ENCODE measurements at places on chromosomes 2 and 18. TPM values are rescaled to one million over a fixed set of nuclear protein-coding genes. Genes with fewer than 3 reads are reported as not detected.

DNA sequence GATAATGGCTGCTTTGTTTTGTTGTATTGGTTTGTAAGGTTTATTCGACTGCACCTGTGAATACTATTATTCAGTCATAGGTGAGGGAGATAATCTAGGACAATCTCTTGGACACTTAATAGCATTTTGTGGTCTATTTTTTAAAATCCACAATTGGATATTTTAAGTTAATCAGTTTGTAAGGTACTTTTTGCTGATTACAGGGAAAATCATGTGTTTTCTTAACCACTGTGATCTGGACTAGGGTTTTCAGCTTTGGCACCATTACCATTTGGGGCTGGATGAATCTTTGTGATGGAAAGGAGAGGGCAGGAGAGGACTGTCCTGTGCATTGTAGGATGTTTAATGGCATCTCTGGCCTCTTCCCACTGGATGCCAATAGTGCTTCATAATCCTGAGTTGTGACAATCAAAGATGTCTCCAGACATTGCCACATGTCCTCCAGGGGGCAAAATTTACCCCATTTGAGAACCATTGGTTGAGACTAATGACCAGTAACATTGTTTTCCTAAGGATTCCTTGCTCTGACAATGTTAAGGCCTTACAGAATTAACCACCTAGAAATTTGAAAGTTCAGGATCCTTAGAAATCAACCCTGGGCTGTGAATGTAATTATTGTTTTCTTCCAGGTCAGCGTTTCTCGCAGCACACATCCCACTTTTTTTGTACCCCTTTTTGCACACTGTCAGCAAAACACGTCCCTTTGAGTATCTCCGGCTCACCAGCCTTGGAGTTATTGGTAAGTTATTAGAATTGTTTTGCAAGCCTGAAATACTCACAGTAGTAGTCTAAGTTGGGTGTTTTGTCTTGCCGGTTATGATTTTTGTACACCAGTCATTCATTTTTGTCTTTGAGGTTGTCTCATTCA lies 15.6 kb downstream of the CNOT9 start:
- DNase-seq, result no peak

DNA sequence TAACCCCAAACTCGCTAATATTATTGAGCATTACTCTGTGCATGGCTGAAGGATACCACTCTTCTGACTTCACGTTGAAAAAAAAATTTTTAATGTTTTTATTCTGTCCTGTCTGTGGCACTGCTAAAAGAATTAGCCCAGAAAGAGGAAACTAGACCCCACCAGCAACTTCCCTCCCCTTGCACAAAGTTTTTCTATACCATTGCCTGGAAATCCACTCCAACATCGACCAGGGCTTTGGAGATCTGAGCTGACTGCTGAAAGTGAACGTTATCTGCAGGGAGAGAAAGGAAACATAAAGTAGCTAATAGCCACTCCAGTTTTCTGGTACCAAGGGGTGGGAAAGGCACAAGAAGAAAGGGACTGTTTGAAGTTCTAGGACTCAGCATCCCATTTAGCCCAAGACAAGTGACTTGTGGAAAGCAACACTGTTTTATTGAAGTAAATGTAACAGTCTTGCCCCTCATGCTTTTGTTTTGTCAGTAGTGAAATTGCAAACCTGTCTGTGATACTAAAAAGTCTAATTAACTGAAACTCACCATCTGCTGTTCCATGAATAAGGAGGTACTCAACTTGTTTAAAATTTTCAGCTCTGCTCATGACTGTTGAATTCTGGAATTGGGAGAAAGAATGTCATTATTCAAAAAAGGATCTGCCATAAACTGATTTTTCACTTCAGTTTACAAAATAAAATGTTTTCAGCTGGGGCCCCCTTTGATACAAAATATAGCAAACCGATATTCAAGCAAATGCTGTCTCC lies 79.1 kb downstream of the DPP4 start:
- no peak for DNase-seq

- no peak for DNase-seq
Measured at GRCh38 chr18:37499913-37500312, 65.7 kb downstream of the CELF4 start.

The PLEKHB2 gene
- polyA plus RNA-seq, result 53.2 TPM

DNA sequence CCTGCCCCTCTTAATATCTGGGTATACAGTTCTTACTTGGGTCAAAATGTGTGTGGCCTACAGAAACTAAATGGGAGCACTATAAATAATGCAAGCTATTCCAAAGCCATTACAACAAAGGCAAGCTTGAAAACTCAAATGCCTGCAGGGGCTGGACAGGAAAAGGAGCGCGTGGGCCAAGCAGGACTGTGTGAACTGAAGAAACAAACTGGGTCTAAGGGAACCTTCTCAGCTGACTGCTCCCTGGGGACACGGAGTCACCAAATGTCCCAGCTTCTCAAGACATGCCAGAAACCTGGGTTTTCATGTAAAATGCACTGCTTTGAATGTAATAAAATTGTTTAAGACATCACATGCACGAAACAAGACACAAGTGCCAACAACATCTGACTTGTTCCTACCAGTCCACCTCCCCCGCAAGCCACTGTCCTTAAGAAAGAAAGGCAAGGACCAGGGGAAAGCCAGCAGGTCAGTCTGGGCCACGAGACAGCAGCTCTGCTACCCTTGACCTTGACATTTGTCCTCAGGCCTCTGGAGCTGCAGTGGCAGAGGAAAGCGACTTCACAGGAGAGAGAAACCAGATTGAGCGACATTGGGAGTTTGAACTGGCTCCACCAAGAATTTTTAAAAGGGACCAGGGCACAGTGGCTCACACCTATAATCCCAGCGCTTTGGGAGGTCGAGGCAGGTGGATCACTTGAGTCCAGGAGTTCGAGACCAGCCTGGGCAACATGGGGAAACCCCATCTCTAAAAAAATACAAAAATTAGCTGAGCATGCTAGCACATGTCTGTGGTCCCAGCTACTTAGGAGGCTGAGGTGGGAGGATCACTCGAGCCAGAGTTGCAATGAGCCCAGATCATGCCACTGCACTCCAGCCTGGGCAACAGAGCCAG lies 89.7 kb upstream of the SH3BP4 start:
- no peak for DNase-seq
